Airway epithelial cell (primary cell): ENCODE measurements at places on chromosomes 1 and 21. TPM values are rescaled to one million over a fixed set of nuclear protein-coding genes. Genes with fewer than 3 reads are reported as not detected.

The CNKSR1 gene
- total RNA-seq = 16.8 and 31.6 TPM in 2 replicates

The CNTN2 gene
- 0.07 TPM in 1 of 2 replicates, not detected in the other for total RNA-seq

The OR2AK2 gene
- not detected in 2 replicates for total RNA-seq

The OR2T6 gene
- not detected in 2 replicates for total RNA-seq

The PLD5 gene
- total RNA-seq = 0.84 and 1.4 TPM in 2 replicates

The CLDN17 gene
- 0.56 and 0.70 TPM in 2 replicates for total RNA-seq

The WLS gene
- 20.7 and 37.3 TPM in 2 replicates for total RNA-seq

The NUDC gene
- 91.7 and 98.7 TPM in 2 replicates for total RNA-seq

The PHF13 gene
- total RNA-seq = 10.2 and 12.0 TPM in 2 replicates

The PRELP gene
- not detected in 2 replicates for total RNA-seq

The SLFNL1 gene
- total RNA-seq = under 0.01 TPM in 1 of 2 replicates, not detected in the other

The RGS8 gene
- total RNA-seq = not detected in 2 replicates

The FCGR2B gene
- total RNA-seq = not detected in 2 replicates

The COQ8A gene
- total RNA-seq = 4.7 and 7.5 TPM in 2 replicates

The OR2M5 gene
- not detected in 2 replicates for total RNA-seq

The TAGLN2 gene
- total RNA-seq = 816 and 871 TPM in 2 replicates

The ETV3L gene
- total RNA-seq = not detected in 2 replicates

The FAM163A gene
- total RNA-seq = not detected in 2 replicates

The OVAAL gene
- not detected in 2 replicates for total RNA-seq

The SEMA6C gene
- 0.46 and 1.2 TPM in 2 replicates for total RNA-seq

The MROH7 gene
- not detected in 2 replicates for total RNA-seq

The TRIM45 gene
- total RNA-seq = 0.65 and 1.7 TPM in 2 replicates

The REG4 gene
- not detected in 2 replicates for total RNA-seq

The RPL11 gene
- total RNA-seq = 1,291 and 1,381 TPM in 2 replicates

The NLRP3 gene
- not detected in 2 replicates for total RNA-seq

The IL20 gene
- total RNA-seq = not detected in 2 replicates

The CYP4A11 gene
- total RNA-seq = not detected in 2 replicates

The TRNP1 gene
- 35.4 and 58.9 TPM in 2 replicates for total RNA-seq

The OR10J1 gene
- not detected in 2 replicates for total RNA-seq

The PLA2G2D gene
- total RNA-seq = not detected in 2 replicates

The ASPM gene
- 15.9 and 21.7 TPM in 2 replicates for total RNA-seq

The CDCA8 gene
- total RNA-seq = 17.1 and 22.4 TPM in 2 replicates

The TMEM125 gene
- total RNA-seq = 8.4 and 11.8 TPM in 2 replicates

The CFHR1 gene
- not detected in 2 replicates for total RNA-seq

The ELAPOR1 gene
- total RNA-seq = 0.23 and 0.42 TPM in 2 replicates

The SLAMF9 gene
- total RNA-seq = 32.0 and 35.2 TPM in 2 replicates

The C1orf56 gene
- total RNA-seq = 0.84 and 1.1 TPM in 2 replicates

The ZBTB48 gene
- 7.8 and 19.4 TPM in 2 replicates for total RNA-seq

The TARS2 gene
- 18.7 and 26.7 TPM in 2 replicates for total RNA-seq

The LORICRIN gene
- total RNA-seq = not detected in 2 replicates

The WNT3A gene
- 0.14 and 0.28 TPM in 2 replicates for total RNA-seq

The EPS8L3 gene
- total RNA-seq = not detected in 2 replicates

The FBXO2 gene
- 21.9 and 37.3 TPM in 2 replicates for total RNA-seq

The KCNC4 gene
- total RNA-seq = 2.5 and 2.9 TPM in 2 replicates

The MXRA8 gene
- total RNA-seq = 1.6 and 4.9 TPM in 2 replicates

The MACF1 gene
- total RNA-seq = 78.6 and 111 TPM in 2 replicates

The HHAT gene
- 1.7 and 3.3 TPM in 2 replicates for total RNA-seq

The CORT gene
- total RNA-seq = 0.78 TPM in 1 of 2 replicates, not detected in the other

The RXFP4 gene
- not detected in 2 replicates for total RNA-seq
